ENCODE measurements at places on chromosomes 7 and 10.

DNA sequence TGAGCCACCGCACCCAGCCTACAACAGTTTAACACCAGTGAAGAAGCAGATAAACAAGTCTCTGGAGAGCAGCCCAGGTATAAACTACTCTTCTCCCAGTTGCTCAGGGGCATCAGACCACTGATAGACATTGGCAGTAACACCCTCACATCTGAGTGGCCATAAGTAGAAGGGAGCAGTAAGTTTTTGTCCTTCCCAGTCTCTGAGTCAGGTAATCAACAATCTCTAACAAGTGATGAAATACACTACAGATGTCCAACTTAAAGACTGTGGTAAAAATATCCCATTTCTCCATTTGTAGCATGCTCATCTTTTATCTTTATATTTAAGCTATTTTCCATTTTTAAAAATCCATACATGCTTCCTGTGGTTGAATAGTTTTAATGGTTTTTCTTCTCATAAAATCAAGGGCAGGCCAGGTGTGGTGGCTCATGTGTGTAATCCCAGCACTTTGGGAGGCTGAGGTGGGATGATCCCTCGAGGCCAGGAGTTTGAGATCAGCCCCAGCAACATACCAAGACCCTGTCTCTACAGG is 78.6 kb downstream of the GSAP start:
- no peak for DNase-seq

DNA sequence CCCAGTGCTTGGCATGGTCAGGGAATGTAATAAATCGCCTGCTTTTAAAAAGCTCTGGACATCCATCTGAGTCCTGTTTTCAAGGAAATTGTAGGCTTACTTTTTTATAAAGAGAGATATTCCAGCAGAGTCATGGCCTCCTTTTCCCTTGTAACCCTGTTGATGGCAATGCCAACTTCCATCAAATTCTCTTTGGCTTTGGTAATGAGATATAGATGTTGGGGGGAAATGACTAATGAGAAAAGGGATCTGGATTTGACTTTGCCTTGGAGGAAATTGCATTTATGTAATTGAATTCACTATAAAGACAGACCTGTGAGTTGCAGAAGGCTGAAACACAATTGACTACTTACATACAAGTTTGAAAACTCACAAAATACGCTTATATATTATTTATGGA is 347.5 kb downstream of the GPR158 start:
- no peak for DNase-seq

DNA sequence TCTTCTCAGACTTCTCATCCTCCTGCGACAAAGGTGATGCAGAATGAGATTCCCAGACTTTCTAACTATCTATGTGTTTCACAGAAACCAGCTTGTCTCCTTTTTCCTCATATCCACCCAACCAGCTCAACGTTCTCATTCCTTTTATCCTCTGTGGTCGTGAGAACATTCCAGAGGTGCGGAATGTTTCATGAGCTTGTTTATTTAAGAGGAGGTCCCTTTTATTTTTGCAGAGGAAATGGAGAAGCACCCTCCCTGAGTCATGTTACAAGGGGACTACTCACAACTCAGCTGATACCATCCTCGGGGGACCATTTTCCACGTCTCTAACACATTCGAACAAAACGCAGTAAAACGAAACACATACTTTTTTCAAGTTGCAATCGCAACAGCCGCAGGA is 93.2 kb downstream of the ZRANB1 start:
- no peak for DNase-seq

- DNase-seq, result no peak
Observed at GRCh38 chr10:88439932-88440331, 143.2 kb downstream of the RNLS start.

DNA sequence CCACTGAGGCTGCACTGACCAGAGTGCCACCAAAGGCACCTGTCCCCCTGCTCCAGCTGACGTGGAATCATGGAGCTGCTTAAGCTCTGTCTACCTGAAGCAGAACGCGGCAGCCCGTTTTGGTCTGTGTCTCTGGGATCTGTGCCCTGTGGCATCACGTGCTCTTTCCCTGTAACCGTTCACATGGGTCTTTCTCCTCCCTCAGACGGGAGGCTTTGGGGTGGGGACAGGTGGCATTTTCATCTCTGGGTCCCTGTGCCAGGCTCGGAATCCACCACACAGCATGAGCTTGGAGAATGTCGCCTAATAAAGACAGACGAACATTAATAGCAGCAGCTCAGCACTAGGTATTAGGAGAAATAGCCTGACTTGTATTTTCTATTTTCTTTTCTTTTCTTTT is 1.6 kb upstream of the ADAP1 start:
- no peak for DNase-seq

GRCh38 chr10:80199828-80200227 is 5.5 kb downstream of the ANXA11 start:
- no peak for DNase-seq

GRCh38 chr7:12391922-12392615 is 11.6 kb downstream of the VWDE start:
- DNase-seq, result no peak

DNA sequence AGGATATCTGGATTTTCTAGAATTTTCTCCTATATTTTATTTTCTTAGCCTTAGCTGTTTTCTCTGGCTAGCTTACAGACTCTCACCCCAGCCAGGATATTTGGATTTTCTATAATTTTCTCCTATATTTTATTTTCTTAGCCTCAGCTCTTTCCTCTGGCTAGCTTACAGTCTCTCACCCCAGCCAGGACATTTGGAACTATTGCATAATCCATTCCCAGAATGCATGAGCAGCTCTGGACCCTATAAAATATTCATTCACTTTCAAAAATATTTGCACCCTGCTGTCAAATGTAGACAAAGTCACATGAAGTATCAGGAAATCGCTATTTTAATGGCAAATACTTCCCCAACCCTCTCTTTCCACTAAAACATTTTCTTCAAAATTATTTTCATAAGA is 298.9 kb downstream of the DNAJB6 start:
- DNase-seq, result no peak

DNA sequence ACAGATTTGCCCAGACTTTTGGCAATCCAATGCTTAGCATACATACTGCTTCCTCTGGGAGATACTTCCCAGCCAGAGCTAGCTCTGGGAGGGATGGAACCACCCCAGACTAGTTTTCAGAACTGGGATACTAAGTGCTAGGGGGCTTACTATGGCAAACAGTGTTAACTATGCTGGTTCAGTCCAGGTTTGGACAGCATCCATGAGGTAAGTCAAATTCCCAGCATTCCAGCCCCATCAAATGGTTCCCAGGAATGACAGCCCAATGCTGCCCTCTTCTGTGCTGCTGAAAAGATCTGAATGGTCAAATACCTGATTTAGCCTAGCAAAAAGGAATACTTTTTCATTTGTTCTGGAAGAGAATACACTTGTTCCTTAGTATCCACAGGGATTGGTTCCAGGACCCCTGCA is 141.7 kb upstream of the CCDC6 start:
- DNase-seq, result peak; percentile 54

Data from ecto neural progenitor cell (in vitro differentiated cells).